ENCODE measurements at places on chromosomes 3 and 15. TPM values are rescaled to one million over a fixed set of nuclear protein-coding genes. Genes with fewer than 3 reads are reported as not detected.

GRCh38 chr3:177306252-177306651 lies 109.0 kb upstream of the TBL1XR1 start:
- no peak for DNase-seq

GRCh38 chr3:53536282-53536681 lies 41.9 kb downstream of the CACNA1D start:
- DNase-seq, result no peak

DNA sequence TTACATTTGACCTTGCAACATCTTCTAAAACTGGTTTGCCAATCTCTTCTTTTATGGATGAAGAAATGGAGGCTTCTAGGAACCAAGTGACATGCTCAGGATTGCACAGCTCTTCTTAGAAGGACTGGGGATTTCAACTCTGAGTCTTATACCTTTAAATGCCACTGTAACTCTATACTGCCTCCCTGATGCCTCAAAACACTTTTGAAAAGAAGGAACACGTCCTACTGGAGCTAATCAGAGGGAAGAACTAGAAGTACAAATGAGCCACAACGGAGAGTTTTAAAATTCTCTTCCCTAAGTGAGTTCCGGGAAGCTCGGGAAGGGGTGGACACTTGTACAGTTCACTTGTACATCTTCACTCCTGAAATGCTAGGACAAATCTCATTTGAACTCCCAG lies 949 bp upstream of the MITF start:
- DNase-seq, result no peak

GPR27 gene
- 5.0 TPM for total RNA-seq

DNA sequence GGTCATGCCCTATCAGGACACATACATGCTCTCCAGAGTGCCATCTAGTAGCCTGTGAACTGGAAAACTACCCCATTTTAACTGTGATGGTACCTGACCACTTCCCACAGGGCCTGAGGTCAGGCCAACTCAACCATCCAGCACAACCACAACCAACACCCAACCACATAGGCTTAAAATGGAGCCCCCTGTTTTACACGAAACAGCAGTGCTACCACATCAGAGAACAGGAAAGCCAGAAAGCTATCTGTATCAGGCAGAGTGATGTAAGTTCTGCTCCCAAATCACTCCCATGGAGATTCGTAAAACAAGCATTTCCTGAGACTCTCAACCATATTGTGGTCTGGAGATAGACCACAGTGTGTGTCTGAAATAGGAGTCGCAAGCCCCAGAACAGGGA lies 1017.3 kb upstream of the EPHA6 start:
- no peak for DNase-seq
